ENCODE measurements at places on chromosomes 7 and 10.

- DNase-seq: no peak
These were observed 217.3 kb downstream of the ZEB1 start for GRCh38 chr10:31536302-31536701.

- no peak for DNase-seq
These were observed 9.0 kb downstream of the LFNG start for GRCh38 chr7:2528481-2529095.

- no peak for DNase-seq
These were observed 58.7 kb downstream of the PTEN start for GRCh38 chr10:87921931-87922688.

- DNase-seq: no peak
These were observed 4.2 kb upstream of the EBF3 start for GRCh38 chr10:129968020-129968852.

DNA sequence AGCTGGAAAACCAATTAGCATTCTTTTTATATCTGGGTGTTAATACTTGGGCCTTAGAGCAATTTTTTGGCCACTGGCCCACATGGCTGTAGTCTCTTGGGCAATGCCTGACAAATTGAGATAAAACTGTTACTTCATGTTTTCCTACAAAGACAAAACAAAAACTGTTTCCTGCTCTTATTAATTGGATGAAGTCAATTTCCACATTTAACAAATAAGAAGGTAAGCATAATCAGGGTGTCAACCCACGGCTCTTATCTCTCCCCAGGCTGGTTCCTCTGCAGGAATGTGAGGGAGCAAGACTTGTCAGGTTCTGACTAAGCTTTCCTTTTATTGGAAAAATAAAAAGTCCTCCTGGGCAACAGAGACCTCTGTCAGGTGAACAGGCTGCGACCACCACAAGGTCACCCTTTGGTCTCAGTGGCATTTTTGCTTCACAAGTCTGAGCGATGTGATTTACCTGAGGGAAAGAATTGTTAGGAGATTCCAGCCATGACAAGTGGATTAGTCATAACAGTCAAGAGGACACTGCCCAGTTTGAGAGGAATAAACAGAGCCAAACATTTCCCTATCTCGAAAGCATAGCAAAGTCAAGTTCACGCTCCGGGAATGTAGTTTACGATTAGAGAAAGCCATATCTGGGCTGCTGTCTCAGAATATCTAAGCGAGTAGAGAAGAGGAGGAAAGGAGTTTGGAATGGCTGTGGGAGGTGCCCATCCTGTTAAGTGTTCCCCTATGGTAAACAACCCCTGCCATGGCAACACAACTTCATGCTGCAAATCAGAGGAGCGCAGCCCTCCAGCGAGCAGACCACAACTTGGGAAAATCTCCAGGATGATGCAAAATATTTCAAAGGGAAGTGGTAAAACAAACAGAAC is 144.4 kb downstream of the TES start:
- DNase-seq: no peak

DNA sequence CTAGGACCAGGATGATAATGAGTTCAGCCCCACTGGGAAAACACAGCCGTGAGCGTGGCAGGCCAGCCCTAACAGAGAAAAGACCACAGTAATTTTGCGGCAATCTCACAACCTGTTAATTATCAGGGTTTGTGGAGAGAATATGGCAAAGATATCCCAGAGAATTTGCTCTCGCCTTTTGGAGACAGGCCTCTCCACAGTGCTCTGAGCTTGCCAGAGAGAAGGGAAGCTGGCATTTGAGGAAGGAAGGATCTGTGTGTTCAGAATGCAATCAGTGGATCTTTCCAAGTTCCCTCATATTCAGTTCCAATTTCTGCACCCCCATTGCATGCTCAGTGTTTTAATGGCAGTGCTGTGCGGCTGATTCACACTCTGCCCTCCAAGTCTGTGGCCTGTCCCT is 60.2 kb downstream of the PLPP4 start:
- DNase-seq: no peak

- no peak for DNase-seq
These were observed 945 bp downstream of the TAS2R40 start for GRCh38 chr7:143222782-143223181.

- no peak for DNase-seq
These were observed 128.5 kb upstream of the PRR15 start for GRCh38 chr7:29435167-29435566.

DNA sequence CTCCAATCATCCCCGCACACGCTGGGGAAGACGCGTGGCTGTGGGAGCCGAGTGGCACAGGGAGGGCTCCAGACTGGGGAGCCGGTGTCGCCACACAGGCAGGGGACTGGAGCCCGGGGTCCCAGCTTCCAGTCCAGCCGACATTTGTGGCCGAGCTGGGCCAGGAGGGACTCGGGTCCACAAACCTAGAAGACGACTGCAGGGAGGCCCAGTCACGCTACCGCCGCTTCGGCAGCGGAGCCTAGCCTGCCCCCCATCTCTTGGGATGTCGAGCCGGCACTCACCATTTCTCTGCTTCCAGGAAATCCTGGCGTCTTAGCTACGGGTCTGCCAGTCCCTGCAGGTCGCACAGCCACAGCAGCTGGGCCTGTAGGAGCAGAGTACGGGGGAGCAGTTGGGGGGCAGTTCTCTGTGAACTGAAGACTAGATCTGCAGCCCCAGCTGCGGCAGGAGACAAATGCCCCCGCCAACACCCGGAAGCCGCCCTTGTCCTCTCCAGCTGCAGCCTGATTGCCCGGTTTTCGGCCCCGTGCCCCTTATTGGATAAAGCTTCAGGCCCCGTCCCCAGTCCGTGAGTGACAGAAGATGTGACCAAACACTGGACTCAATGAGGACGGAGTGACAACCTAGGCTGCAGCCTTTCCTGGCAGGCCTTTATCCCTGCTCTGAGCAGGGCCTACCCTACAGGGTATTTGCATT is 270.7 kb downstream of the ZNF33B start:
- peak; percentile 24 for DNase-seq

GRCh38 chr7:145698526-145699262 is 417.9 kb upstream of the CNTNAP2 start:
- no peak for DNase-seq

DNA sequence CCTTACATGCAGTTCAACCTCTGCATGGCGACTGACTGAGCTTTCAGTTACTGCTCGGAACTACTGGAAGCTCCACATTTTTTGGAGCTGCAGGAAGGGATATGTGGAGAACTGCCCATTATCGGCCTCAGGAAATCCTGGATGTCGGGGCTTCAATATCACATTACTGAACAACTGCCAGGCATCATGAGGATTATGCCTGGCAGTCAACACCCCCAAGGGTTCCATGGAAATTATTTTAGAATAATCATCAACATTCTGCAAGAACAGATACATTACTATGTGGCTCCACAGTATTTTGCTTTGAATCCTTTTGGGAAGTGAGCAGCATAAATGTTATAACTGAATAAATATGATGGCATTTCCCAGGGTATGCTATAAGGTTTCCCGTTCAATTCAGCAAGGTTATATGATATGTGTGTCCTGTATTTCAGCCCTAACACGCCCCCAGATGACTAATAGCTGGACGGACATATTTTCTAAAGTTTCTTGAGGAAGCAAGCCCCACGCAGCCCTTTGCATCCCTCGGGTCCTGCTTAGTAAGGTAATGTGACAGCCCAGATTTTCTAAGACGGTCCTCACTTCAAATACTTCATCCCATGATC is 53.0 kb upstream of the OPALIN start:
- no peak for DNase-seq

DNA sequence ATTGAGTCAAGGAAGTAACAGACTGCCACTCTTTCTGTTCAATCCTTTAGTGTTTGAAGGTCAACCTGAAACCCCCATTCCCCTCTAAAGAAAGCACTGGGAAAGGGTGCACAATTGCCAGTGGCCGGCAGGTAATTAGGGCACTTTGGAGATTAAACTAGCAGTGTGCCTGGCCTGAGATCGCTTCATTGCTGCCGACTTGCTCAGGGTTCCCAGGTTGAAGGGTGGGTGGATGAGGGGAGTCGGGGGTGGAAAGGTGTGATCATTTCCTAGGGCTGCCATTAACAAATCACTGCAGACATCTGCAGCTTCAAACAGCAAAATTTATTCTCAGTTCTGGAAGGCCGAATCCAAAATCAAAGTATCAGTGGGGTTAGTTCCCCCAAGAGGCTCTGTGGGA is 16.3 kb upstream of the BTBD16 start:
- no peak for DNase-seq

- peak; percentile 28 for DNase-seq
These were observed 8.0 kb upstream of the BEND7 start for GRCh38 chr10:13536674-13537366.

DNA sequence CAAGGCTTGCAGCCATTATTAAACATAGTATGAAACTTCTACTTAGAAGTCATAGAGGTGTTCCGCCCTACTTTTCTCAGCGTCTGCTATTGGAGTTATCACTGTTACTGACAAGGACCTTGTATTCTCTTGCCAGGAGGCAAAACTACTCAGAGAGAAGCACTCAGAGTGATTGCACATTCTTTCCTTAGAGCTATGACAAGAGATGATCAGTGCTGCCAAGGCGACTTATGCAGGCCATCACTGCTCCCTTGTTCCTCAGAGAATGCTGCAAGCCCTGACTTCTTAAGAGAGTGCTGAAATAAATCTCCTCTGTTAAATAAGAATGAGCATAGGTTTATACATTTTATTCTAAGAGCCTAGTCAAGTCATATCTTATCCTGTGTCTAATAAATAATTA is 534.6 kb upstream of the PHF14 start:
- DNase-seq: no peak

- no peak for DNase-seq
These were observed 467.8 kb downstream of the ARL4A start for GRCh38 chr7:13155188-13155587.

DNA sequence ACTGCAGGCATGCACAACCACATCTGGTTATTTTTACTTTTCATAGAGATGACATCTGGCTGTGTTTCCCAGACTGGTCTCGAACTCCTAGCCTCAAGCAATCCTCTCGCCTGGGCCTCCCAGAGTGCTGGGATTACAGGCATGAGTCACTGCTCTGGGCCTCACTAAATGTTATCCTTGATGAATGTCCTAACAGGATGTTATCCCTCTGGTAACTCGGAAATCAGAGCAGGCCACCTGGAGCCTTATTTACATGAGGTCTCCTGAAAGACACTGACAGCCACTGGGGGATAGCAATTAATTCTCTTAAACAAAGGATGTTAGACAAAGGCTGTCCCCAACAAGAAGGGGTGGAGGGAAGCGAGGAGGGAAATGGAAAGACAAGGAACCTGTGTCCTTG is 4.5 kb upstream of the ZNF438 start:
- DNase-seq: no peak

- no peak for DNase-seq
These were observed 18.4 kb downstream of the BNIP3 start for GRCh38 chr10:131963350-131963749.

- no peak for DNase-seq
These were observed 69.0 kb upstream of the RSBN1L start for GRCh38 chr7:77627309-77627676.

DNA sequence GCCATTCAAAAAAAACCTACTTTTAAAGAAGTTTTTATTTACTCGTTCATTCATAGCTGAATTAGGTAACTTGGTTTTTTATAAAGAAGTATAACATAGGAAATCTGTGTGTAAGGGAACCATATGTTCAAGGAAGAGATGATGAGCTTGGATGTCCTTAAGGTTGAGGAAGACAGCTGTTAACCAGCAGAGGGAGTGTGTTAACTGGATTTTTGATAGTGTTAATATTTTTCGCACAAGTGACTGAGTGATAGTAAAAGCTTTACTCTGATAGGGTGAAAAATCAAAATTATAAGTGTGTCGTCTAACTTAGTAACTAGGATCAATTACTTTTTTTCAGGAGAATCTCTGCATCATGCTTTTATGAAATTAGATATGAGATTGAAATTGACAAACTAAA is 134.7 kb downstream of the ARL5B start:
- no peak for DNase-seq

GRCh38 chr10:73591935-73592699 is 975 bp upstream of the USP54 start:
- peak; percentile 5 for DNase-seq

DNA sequence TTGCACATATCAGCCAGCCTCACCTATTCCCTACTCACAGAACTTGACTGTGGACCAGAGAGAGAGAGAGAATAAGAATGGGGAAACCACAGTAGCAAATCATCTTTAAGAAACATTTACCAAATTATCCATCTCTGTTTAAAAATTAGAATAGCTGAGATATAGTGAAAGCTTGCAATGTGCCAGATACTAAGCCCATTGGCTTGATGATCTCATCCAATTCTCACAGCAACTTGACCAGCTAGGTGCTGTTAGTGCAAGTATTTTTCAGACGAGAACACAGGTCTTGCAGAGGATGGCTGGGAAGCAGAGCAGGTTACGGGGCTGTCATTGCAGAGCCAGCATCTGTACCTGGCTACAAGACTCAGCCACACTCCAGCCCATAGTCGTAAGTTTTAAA is 50.9 kb downstream of the KLF6 start:
- DNase-seq: no peak

- DNase-seq: no peak
These were observed 4.8 kb downstream of the LRRC18 start for GRCh38 chr10:48934672-48935501.

DNA sequence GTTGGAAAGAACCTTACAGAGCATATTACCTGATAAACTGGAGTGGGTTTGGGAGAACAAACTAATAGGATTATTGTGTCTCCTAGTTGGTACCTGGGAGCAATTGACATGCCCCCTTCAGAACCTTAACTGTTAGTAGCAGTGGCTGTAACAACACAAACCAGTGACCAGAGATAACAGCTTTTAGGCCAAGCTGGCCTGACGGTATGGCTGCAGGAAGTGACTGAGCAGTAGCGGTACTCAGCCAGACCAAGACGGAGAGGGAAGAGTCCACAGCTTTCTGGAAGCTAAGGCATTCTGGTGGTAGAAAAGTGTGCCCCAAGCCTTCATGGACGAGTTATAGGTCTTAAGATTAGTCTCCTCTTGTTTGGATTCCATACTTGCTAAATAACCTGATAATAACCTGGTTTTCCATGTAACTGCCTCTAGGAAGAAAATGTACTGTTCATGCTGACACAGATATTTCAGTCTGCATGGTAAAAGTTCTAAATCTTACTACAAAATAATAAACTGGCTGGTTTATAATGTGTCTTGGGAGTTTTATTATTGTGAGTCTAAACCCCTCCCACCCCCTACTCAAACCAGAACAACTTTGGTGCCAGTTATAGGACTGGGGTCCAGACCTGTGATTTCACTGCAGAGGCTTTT is 11.3 kb downstream of the NOLC1 start:
- no peak for DNase-seq

DNA sequence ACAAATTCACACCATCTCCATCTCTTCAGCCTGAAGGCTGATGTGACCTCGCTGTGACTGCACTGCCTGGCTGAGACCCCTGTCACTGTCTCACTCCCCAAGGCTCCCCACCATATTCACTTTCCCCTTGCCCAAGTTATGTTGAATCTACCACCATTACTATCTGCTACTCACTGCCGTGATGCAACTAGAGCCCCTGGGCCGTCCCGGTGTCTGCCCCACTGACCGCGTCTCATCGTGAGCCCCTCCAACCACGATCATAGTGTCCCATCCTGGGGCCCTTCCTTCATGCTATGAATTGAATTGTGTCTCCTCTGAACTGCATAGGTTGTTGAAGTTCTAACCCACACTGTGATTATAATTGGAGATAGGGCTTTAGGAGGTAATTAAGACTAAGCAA is 71.9 kb upstream of the CHST15 start:
- DNase-seq: no peak

All from stimulated activated CD4-positive, alpha-beta T cell treated with anti-CD3 and anti-CD28 coated beads, Interleukin-1b, Interleukin-23, amount 100 ng/mL, for 48 hours (primary cell).